ENCODE measurements at places on chromosomes 4 and X.
A peak's percentile ranks its signal among the peaks of the same experiment; 100 is the strongest.

- peak; percentile 33 for DNase-seq
Measured at GRCh38 chr4:143336781-143337599, at the start of gene GAB1. GAB1 (plus strand) TSS chr4:143336876; CDS start chr4:143337189, 313 bp downstream.

DNA sequence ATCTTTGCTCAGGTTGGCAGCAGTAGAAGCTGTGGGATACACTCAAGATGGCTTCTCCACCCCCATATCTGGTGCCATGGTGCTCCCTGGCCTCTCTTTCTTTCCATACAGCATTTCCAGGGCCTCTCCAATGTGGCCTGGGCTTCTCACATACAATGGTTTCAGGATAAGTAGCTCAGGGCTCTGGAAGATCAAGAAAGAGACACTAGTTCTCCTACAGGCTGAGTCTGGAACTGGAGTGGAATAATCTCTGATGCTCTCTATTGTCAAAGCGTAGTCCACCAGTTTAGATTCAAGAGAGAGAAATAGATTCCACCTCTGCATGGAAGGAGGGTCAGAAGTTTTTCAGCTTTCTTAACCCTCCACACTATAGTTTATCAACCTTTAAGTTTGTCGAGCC, 138.2 kb upstream of the AADAT start:
- DNase-seq: no peak

DNA sequence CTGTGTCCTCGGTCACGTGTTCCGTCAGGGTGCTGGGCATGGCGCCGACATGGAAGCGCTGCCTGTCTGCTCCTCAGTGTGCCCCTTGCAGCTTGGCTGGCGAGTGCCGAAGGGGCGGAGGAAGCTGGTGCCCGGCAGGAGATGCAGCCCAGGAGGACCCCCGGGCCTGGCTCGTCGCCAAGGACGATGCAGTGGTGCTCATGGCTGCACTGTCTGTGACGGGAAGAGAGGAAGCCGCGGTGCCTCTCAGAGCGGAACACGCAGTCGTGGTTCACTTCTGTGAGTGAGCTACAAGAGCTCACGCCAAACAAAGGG, 38.1 kb downstream of the FGFRL1 start:
- no peak for DNase-seq

GRCh38 chrX:137172317-137172948, 138.6 kb upstream of the GPR101 start:
- no peak for DNase-seq

DNA sequence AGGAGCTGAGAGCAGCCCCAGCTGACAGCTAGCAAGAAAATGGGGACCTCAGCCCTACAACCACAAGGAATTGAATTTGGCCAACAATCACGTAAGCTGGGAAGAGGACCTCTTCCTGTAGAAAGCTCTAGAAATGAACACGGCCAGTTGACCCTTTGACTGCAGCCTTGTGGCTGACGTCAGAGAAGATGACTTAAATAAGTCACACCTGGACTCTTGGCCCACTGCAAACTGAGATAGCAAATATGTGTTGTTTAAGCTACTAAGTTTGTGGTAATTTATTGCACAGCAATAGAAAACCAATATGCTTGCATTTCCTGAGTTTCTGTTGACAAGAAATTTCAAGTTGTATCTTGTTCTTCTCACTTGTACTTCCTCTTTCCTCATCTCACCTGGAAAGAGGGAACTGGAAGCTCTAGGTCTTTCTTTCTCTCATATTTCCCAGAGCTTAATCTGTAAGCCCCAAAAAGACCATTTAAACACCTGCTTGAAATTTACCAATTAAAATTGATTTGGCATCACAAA, 18.8 kb downstream of the PRKG2 start:
- DNase-seq: no peak

- DNase-seq: no peak
Measured at GRCh38 chr4:61224573-61224972, 24.4 kb downstream of the ADGRL3 start.

GRCh38 chr4:67883458-67883857, 344 bp downstream of the TMPRSS11D start:
- no peak for DNase-seq

DNA sequence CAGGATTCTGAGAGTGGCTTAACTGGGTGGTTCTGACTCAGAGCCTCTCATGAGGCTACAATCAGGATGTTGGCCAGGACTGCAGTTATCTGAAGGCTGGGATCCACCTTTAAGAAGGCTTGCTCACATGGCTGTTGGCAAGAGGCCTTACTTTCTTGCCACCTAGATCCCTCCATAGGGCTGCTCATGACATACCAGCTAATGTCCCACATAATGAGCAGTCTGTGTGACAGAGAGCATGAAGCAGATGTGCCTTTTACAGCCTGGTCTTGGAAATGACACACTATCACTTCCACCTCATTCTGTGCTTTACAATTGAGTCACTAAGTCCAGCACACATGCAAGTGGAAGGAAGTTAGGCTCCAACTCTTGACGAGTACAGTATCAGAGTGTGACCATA, 4.3 kb upstream of the RBM3 start:
- no peak for DNase-seq

DNA sequence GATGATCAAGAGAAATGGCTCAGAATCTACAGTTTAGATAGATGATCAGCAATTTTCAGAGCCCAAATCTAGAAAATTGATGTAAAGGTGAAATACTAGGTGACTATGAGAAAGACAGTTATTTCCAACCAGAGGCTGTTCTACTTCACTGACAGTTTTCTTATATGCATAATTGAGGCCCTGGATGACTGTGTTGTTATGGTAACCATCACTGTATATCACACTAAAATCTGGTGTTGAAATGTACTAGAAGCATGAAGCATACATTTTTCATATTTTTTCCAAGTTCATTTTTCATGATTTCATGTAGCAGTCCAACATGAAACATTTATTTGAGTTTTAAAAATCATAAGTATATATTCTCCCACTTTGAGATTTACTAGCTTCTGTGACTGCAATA, 87.4 kb downstream of the ATXN3L start:
- no peak for DNase-seq
